H1 (cell line): ENCODE measurements at places on chromosomes 5 and 9. TPM values are rescaled to one million over a fixed set of nuclear protein-coding genes. Genes with fewer than 3 reads are reported as not detected.

The TUT7 gene
- 19.3 and 21.5 TPM in 2 replicates for total RNA-seq

- H3K27me3 ChIP-seq: no peaks in the 10 kb centered on the region
- no peak for DNase-seq
- no peak overlapping the region for H3K4me3 ChIP-seq
- H3K4me1 ChIP-seq: peaks cover 35% of the 10 kb centered on the region
- H3K36me3 ChIP-seq: no peaks in the 10 kb centered on the region
Measured at GRCh38 chr9:92968081-92968480, 20.8 kb downstream of the FGD3 start.

DNA sequence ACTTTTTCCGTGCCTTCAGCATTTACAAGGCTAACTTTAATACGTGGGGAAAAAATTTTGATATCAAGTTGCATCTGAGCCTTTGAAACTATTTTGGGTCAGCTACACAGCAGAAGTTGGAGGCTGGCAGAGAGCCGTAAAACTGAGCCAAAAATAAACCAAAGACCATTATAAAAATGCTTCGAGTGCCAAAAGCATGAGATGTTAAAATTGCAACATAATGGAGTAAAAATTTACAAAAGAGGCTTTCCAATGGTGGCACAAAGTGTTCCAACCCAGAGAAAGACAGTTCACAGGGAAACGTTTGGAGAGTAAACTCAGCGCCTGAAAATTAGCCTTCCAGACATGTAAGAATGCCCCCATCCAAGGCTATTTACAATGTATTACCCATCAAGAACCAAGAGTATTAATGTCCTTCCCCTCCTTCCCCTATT is 190.3 kb downstream of the TLE1 start:
- H3K27me3 ChIP-seq: no peaks in the 10 kb centered on the region
- H3K4me1 ChIP-seq: no peaks in the 10 kb centered on the region
- DNase-seq: no peak
- no peak overlapping the region for H3K4me3 ChIP-seq
- H3K27ac ChIP-seq: no peak overlapping the region
- H3K36me3 ChIP-seq: no peaks in the 10 kb centered on the region

DNA sequence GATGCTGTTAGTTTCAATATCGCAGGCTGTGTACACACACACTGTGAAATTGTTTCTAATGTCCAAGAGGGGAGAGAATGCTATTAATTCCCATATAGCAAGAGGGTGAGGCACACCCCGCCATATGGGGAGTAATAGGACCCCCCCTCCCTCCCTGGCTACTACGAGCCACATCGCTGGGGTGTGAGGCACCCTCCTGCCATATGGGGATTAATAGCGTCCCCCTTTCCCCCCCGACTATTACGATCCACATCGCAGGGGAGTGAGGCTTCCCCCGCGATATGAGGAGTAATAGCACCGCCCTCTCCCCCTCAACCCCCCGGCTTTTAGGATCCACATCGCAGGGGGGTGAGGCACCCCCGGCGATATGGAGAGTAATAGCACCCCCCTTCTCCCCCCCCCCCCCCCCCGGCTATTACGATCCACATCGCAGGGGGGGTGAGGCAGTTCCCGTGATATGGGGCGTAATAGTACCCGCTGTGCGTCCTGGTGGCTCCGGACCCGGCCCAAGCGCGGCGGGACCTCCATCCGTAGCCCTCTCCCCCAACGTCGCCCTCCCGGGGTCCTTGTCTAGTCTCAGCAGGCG is 494 bp upstream of the STK32A start:
- H3K27ac ChIP-seq: no peak overlapping the region
- H3K4me3 ChIP-seq: peak overlapping the region; percentile 76
- no peaks in the 10 kb centered on the region for H3K36me3 ChIP-seq
- no peak for DNase-seq

DNA sequence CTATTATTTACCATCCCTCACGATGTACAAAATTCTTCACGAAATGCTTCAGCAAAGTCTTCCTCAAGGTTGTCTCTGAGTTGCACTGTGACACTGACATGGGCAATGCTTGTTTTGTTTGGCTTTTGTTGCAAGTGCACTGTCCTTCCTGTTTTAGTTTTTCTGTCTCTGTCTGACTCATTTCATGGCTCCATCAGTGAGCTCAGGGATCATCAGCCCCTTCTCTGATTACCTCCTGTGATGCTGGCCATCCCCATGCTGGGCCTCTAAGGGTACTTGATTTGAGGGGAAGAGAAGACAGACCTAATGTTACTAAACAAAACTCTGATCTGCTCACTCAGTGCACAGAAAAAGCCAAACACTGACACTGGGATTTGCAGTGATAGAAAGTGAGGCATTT is 37.6 kb upstream of the STX17 start:
- H3K36me3 ChIP-seq: no peaks in the 10 kb centered on the region
- DNase-seq: no peak
- no peaks in the 10 kb centered on the region for H3K27me3 ChIP-seq
- no peak overlapping the region for H3K27ac ChIP-seq
- no peak overlapping the region for H3K4me3 ChIP-seq

- H3K36me3 ChIP-seq: no peaks in the 10 kb centered on the region
- no peak overlapping the region for H3K4me3 ChIP-seq
- H3K27ac ChIP-seq: no peak overlapping the region
- DNase-seq: no peak
- H3K27me3 ChIP-seq: no peaks in the 10 kb centered on the region; the same call in 1 of the 2 replicates
- H3K4me1 ChIP-seq: no peaks in the 10 kb centered on the region
Measured at GRCh38 chr9:5562806-5563416, 52.6 kb downstream of the PDCD1LG2 start.
